H7 (cell line): ENCODE measurements at places on chromosomes 2 and 18.
A peak's percentile ranks its signal among the peaks of the same experiment; 100 is the strongest.

DNA sequence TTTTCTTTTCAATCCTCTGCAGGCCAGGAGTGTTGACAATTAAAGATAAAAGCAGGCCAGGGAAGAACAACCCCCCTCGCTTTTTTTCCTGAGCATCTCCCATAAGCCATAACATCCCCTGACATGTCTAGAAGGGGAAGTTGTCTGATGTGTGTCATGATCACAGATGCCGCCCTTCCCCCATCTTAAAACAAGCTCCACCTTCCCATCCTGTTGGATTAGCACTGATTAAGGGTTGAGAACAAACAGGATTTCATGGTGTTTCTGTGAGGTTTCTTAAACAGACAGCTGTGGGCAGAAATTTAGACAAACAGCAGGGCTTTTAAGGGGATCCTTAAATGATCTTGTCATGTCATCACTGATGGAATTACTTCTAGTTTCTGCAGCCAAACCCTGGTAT, 59.4 kb upstream of the UPP2 start:
- DNase-seq: no peak

GRCh38 chr2:237791977-237792727, 6.4 kb upstream of the RBM44 start:
- DNase-seq: peak; percentile 70

DNA sequence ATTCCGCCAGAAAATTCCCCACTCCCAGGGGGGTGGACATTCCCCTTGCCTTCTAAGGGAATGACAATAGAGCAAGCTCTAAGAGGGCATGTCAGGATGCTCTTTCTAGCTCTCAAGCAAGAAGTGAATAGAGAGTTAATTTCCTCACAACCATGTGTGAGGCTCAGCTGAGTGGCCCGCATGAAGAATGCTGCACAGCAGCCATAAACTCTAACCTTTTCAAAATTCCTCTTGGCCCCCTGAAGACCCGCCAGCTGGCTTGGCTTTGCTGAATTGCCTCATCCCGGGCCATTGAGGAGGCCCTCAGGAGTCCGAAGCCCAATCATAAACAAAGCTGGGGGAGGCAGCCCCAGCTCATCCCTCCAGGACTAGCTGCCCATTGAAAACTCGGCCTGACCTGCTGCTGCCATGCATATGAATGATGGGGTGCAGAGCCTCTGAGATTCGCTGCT, 38.2 kb downstream of the NRP2 start:
- peak; percentile 74 for DNase-seq

- DNase-seq: no peak
Observed at GRCh38 chr18:36668349-36668748, 160.5 kb downstream of the TPGS2 start.

GRCh38 chr2:39175026-39175812, 54.4 kb upstream of the SOS1 start:
- DNase-seq: no peak
